ENCODE measurements at places on chromosomes 7 and 10.
A peak's percentile ranks its signal among the peaks of the same experiment; 100 is the strongest.

GRCh38 chr10:75492173-75492925 is 60.9 kb downstream of the LRMDA start:
- DNase-seq, result no peak

GRCh38 chr7:103445228-103446048 is 569 bp downstream of the SLC26A5 start:
- DNase-seq, result peak; percentile 75

GRCh38 chr7:6175645-6176044 is 96.8 kb downstream of the CYTH3 start:
- no peak for DNase-seq

DNA sequence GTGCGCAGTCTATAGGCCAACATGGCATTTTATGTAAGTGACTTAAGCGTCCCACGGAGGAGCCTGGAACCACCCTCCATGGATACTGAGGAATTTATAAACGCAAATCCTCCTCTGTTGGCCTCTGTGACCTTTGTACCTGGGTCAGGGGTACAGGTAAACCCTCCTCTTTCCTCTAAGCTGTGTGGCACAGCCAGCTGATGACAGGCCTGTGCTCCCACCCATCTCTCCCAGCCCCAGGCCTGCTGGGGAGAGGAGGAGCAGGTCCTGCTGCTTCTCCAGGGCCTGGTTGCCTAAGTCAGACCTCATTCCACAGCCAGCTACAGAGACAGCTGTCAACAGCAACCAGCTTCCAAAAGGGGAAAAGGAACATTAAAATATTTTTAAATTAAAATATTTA is 5.0 kb downstream of the AVPI1 start:
- no peak for DNase-seq

GRCh38 chr7:65251851-65252620 is 121.6 kb upstream of the ZNF92 start:
- DNase-seq, result peak; percentile 99

DNA sequence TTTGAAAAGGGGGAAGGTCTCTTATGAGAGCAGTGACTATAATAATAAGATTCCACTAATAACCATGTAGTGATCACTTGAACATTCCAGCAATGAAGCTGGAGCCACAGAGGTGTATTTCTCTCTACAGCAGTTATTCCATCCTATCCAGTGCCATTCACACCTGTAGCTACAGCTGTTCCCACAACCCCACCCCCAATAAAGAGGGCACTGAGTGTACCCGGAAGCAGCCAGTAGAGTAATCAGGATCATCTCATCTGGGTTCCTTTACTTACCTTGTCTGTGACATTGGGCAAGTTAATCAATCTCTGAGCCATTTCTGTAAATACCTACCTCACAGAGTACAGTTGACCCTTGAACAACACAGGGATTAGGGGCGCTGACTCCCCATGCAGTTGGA is 188.7 kb downstream of the KIAA1217 start:
- no peak for DNase-seq

Measured in NCI-H1417 (cell line).